Uterus (tissue), 4 donors: ENCODE measurements at places on chromosomes 13 and 19. TPM values are rescaled to one million over a fixed set of nuclear protein-coding genes. Genes with fewer than 3 reads are reported as not detected.
A peak's percentile ranks its signal among the peaks of the same experiment; 100 is the strongest.

GRCh38 chr19:47757617-47758442 lies 12.5 kb downstream of the NOP53 start:
- no peak for DNase-seq

DNA sequence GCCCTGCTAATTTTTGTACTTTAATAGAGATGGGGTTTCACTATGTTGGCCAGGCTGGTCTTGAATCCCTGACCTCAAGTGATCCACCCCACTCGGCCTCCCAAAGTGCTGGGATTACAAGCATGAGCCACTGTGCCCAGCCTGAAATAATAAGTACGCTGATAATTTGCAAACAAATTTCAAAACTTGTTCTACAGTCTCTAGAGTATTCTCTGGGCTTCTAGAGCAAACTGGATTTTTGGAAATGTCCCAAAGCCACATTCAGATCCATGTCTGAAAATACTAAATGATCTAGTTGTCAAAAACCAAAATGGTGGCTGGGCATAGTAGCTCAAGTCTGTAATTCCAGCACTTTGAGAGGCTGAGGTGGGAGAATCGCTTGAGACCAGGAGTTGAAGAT lies 39.9 kb upstream of the PSPC1 start:
- DNase-seq = no peak

DNA sequence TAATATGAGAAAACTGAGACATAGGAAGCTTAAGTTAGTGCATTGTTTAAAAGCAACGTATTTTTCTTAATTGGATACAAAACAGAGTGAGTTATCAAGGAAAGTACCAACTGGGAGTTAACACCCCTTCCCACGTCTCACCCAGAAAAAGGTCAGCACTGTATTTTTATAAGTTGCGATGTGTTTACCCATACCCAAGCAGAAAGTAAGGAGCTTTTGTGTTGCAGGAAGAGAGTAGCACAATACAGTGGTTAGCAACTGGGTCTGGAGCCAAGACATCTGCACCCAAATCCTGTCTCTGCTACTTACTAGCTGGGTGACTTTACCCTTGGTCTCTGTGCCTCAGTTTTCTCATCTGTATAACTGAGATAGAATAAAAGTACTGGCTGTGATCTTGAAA lies 34.3 kb downstream of the FAM216B start:
- DNase-seq = no peak

DNA sequence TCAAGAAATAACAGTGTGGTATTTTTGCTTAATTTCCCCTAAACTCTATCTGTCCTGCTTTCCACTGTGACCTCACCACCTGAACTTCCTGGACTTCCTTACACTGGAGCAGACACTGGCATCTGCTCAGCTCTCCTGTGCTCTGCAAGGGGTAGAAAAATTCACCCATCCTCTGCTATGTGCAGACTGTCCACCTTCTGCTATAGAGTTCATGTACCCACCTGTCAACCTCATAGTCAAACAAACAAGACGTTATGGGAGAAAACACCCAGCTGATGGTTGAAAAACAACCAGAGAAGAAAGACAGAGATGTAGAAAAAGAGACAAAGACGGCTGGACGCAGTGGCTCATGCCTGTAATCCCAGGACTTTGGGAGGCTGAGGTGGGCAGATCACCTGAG lies 12.2 kb downstream of the LAIR1 start:
- DNase-seq = no peak

DNA sequence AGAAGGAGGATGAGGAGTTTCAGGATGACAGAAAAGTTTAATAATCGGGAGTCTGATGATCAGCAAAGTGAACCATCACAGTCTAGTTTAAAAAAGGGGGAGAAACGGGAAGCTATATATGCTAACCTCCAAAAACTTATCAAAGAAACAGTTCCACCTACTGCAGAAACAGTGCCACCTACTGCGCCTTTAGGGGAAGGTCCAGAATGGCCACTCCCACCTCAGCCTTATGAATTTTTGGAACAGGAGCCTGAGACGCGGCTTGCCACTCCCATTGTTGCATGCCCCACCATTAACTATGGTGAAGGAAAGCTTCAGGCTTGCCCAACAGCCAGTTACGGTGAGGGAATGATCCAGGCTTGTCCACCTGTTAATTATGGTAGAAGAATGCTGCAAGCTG lies 929.0 kb downstream of the SLITRK6 start:
- DNase-seq = no peak

GRCh38 chr13:45695198-45695730 lies 6.9 kb upstream of the CBY2 start:
- no peak for DNase-seq

- no peak for DNase-seq
Observed at GRCh38 chr19:21321996-21322395, 7.2 kb downstream of the ZNF708 start.

DNA sequence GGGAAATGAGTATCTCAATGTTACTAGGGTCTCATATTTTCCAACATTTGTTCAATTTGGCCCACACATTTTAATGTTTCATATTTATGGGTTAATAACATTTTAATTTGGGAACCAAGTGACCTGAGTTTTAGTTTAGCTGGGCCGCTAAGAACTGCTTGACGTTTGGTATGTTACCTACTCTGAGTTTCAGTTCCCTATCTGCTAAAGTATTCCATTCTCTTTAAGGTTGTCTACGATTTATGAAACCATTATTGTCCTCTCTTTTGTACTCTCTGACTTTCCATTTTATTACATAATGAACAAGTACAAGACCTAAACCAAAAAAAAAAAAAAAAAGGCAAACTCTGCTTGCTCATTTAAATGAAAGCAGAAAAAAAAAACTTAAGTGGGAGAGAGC lies 89.9 kb downstream of the FGF14 start:
- no peak for DNase-seq

DNA sequence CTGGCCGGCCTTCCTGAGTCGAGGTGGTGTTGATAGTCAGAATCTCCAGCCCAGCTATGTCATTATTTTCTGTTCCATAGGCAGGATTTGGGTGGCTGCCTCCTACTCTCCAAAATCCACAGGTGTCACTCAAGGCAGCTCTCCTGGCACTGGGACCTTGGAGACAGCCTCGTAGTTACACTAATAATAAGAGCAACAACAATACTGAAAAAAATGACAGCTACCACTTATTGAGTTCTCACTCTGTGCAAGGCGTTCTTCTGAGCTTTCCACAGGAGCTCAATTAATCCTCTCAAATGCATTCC lies 12.2 kb upstream of the KLK12 start:
- no peak for DNase-seq

GRCh38 chr13:44300895-44301638 lies 72.6 kb upstream of the SERP2 start:
- peak; percentile 72 for DNase-seq

DNA sequence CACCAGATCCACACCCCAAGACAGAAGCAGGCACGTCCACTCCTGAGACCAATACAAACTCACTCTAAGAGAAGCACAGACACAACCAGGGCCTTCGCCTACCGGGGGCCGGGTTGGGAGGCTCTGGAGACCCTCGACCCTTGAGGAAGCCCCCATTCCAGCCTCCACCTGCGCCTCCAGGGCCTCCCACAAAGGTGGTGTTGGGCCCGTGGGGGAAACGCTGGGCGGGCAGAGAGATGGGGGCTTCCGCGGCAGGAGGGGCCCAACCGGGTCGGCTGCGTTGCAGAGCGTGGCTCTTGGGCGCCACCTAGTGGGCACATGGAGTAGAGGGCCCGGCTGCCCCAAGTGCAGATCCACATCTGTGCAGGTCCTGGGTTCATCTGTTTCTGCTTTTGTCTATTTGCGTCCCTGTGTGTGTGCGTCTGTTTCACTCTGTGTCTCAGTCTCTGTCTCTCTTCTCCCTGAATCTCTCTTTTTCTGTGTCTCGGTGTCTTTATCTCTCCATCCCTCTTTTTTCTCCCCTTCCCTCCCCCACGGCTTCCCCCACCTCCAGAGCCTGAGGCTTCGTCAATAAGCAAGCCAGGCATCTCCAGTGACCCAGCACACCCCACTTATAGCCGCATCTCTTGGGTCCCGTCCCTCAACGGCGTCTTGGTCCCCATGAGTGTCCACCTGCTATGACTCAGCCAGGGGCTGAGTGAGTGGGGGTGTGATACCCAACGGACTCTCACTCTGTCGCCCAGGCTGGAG lies 10.5 kb upstream of the TINCR start:
- peak; percentile 64 for DNase-seq

GRCh38 chr13:33394294-33394932 lies 108.9 kb upstream of the STARD13 start:
- no peak for DNase-seq

DNA sequence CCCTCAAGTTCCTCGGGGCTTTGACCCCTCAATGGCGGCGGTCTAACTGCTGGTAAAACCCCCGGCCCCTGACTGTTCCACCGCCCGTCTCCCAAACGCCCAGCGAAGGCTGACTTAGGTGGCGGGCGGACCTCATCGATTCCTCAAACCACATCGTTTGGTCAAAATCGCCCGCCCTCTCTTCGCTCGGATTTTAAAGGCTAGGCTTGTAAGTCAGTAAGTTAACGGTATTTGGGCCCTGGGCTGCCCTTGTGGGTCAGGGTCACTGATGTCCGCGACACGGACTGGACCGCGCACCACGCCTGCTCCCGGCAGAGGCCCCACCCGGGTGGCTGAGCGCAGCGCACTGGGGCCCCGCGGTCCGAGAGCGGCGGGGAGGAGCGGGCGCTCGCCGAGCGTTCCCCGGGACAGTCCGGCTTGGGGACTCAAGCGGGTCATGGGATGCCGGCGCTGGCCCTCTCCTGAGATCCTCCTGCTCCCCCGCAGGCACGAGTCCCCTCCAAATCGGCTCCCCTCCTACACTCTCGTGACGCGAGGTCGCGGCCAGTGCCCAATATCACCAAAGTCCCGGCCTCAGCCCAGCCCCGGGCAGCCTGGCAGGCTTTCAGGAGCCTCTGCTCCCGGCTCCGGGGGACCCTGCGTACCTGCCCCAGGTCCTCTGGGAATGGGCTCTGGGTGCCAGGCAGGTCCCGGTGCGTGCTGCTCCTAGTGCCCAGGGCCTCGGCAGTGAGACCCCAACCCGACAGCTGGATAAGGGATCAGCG lies 1.0 kb downstream of the FLT1 start:
- no peak for DNase-seq

- no peak for DNase-seq
Observed at GRCh38 chr13:33761740-33762139, 56.2 kb upstream of the RFC3 start.

DNA sequence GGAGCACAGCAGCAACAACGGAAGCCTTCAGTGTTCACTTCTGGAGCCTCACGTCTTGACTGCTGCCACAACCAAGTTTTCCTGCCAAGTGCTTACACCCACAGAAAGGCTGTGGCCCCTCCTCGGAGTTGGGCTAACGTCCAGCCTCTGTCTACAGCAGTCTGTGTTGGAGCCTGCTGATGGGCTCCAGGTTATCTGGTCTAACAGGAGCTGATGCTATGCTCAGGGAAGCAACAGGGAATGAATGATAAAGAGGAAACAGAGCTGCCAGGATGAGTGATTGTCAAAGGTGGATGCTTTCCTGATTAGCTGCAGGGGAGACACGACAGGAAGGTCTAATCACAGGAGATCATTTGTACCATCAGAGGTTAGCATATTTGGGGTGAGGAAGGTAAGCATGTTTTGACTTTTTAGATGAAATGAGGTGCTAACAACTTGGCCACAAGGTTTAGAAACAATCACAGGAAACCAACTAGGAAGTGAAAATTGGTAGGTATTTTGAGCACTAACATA lies 53.8 kb upstream of the RCBTB2 start:
- DNase-seq = peak; percentile 37

GRCh38 chr13:80955501-80955900 lies 614.6 kb upstream of the SPRY2 start:
- DNase-seq = no peak

GRCh38 chr19:13986348-13986904 lies 19.7 kb downstream of the RFX1 start:
- peak; percentile 74 for DNase-seq

- DNase-seq = no peak
Observed at GRCh38 chr19:49986354-49986753, 25.4 kb upstream of the SIGLEC11 start.

- DNase-seq = no peak
Observed at GRCh38 chr13:45696610-45697226, 5.4 kb upstream of the CBY2 start.

DNA sequence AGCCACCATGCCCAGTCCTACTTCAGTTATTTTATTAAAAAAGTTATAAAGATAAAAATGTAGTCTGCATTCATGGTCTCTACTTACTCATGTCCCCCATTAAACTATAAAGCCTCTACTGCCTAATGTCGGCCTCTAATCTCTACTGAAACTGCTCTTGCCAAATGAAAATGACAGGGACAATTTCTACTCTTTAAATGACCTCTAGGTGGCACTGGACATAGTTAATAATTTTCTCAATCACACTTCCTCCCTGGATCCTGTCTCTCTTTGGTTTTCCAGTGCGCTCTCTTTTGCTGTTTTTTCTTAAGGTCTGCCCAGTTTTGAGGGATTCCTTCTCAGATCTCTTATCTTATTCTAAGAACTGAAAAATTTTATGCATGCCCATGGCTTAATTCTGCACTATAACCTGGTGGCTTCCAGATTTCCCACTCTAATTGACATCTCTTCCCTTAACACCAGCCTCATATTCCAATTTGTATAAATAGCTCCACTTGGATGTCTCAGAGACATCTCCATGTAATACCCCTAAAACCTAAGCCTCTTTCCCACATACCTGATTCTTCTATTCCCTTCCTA lies 54.3 kb downstream of the MTMR6 start:
- no peak for DNase-seq

- DNase-seq = no peak
Observed at GRCh38 chr19:49884760-49885159, 7.3 kb downstream of the TBC1D17 start.

DNA sequence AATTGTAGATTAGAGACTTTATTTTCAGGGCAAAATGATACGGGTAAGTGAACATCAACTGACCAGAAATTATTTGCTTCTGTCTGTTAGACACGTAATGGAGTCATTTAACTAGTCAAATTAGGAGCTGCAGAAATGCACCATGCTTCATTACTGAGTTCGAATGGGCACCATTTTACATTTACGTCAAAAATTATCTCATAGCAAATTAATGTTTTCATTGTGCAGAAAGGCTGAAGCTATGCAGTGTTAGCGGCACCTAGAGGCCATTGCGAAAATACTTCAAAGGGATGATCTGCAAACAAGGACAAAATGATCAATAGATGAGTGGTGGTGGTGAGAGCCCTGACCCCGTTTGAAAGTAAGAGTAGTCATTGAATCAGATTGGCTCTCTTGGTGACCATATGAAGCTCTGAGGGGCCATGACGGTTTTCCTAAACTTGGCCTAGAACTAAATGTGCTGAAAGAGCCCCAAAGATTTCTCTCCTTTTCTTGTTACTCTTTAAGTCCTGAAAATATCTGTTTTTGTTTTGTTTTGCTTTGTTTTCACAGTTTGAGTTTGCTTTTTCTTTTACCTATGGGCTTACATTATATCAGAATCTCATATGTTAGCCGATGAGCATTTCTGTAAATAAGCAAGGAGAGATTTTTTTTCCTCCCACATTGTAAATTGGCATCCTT lies 277.9 kb downstream of the ZNF536 start:
- DNase-seq = no peak

- DNase-seq = no peak
Observed at GRCh38 chr13:59374691-59375090, 789.0 kb downstream of the DIAPH3 start.

- DNase-seq = peak; percentile 20
Observed at GRCh38 chr19:29285878-29286277, 72.9 kb upstream of the UQCRFS1 start.

GRCh38 chr13:27968316-27969081 lies 616 bp downstream of the CDX2 start:
- DNase-seq = no peak

ETV2 gene
- 1.6 TPM for total RNA-seq

ZFR2 gene
- not detected for total RNA-seq

FGF14 gene
- under 0.01 TPM for total RNA-seq

MAP2K7 gene
- 5.4 TPM for total RNA-seq

CEACAM16 gene
- total RNA-seq = not detected

ASF1B gene
- total RNA-seq = 16.7 TPM

C1QTNF9 gene
- not detected for total RNA-seq

GGN gene
- 0.82 TPM for total RNA-seq

IL11 gene
- total RNA-seq = not detected
